Activated gamma-delta T cell treated with anti-CD3 and anti-CD28 coated beads, Interleukin-2, amount 50 U/mL, for 16 hours (primary cell): ENCODE measurements at places on chromosomes 1 and 21.

DNA sequence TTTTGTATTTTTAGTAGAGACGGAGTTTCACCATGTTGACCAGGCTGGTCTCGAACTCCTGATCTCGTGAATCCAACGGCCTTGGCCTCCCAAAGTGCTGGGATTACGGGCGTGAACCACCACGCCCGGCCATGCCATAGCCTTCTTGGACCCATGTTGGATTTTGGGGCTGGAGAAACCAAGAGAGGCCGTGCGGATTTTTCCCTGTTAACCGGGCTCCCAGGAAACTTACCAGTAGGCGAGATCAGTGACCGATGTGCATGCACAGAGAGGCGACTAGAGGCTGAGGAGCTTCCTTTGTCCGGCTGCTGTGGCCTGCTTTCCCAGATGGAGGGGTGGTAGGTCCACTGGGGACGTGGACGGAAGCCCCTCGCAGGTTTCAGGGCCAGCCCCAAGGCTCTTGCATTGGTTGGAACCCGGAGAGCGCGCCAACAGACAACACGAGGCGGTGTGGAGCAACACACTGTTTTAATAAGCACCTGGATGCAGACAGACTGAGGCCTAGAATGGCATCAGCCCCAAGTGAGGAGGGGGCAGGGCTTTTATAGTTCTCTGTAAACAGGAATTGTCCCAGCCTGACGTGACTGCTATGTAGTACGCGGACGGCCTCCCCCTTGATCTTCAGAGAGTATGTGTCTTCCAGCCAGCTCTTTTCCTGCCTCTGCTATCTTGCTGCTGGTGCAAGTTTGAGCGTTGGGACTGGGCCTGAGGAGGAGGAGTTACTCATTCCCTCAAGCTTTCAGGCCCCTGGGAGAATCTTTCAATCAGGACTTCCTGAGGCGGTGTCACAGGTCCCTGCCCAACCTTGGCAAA is at the start of gene ERVH48-1:
Gene ERVH48-1, minus strand, starts transcription at position 517 of the 813 bp plus-strand sequence. CDS start 6,624 bp downstream, outside the sequence.
- no peak for DNase-seq

DNA sequence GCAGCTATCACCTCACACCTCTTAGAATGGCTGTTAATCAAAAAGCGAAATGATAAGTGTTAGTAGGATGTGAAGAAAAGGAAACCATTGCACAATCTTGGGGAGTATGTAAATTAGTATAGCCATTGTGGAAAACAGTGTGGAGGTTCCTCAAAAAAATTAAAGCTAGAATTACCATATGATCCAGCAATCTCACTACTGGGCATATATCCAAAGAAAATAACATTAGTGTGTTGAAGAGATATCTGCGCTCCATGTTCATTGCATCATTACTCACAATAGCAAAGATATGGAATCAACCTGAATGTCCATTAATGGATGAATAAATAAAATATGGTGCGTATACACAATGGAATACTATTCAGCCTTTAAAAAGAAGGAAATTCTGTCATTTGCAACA is 68.9 kb downstream of the SNRPE start:
- no peak for DNase-seq

DNA sequence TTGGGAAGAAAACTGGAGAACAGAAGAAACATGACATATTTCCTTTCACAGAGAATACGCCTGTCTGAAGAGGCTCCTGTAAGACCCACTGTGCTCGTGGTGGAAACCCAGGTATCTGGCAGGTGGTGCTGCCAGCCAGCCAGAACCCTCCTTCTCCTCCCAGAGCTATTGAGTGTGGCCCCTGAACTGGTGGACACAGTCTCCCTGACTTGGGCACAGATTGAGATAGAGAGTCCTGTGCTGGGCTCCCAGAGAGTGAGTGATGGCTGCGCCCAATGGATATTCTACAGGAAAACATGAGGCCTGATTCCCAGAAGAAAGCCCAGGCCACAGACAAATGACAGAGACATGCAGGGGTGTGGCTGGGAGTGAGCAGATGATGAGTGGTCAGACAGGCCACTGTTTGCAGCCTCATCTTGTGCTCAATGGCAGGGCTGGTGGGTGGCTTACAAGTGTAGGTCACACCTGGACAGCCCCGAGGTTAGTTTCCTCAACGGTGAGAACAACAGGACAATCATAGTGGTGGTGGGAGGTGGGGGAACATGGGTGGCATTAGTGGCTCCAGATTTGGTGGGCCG is 127.9 kb downstream of the PTPRU start:
- no peak for DNase-seq

DNA sequence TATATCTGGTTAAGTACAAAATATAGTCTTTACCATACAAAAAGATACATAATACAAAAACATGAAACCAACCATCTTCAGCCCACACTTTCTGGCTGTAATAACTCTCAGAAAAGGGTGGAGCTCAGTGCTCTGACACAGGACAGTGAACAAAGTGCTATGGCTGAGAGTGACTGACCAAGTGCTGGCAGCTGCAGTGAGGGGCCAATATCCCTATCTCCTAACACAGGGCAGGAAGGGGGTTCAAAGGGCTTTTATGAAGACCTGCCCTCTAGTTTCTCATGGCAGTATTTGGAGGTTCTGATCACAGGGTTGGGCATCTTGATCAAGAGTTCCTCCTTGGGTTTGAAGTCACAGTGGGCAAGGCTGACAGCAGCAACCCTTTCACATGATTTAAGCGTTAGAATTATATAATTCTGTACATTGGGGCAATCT is 3.9 kb downstream of the TXNIP start:
- no peak for DNase-seq

DNA sequence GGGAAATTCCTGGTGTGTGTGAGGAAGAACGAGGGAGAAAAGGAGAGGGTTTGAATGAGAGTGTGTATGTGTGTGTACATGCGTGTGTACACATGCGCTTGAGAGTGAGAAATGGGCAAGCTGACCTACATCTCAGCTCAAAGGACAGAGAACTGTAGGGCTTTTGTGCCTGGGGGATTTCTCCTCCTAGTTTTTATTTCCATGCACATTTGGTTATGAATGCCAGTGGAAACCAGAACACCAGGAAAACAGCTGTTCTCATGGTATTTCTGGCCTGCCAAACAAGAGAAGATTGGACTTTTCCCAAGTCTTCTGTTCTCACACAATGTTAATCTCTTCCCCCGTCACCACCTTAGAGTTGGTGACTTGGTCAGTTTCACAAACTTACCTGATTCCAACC is 45.2 kb downstream of the SLC44A3 start:
- no peak for DNase-seq

DNA sequence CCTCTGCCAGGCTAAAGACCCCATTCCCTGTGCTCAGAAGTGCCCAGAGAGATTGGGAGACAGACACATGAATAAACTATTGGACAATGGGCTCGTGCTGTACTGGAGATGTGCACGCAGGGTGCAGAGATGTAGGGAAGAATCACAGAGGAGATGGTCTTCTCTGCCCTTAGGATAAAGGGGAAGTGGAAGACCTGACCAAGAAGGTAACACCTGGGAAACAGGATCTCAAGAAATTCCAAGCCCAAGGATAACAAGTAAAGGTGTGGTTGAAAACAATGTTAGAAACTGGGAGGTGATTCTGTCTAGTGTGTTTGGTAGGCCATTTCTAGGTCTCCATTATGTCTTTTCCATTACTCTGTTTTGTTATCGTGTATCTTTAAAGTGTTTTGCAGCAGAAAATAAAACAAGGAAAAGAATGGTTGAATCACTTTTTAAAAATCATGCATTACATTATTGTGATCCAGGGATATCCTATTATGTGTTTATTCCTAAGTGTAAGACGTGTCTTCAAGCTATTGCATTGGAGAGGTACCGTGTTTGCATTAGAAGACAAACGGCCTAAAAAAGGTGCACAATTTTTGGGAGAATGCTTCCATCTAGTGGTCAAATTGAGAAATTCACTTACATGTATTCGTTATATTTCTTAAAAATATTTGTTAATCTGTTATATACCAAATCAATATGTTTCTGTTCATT is 40.8 kb upstream of the KCTD3 start:
- no peak for DNase-seq

- DNase-seq, result no peak
Measured at GRCh38 chr1:108089477-108089876, 110.7 kb downstream of the SLC25A24 start.

- no peak for DNase-seq
Measured at GRCh38 chr1:68280286-68280685, 48.0 kb upstream of the WLS start.

- no peak for DNase-seq
Measured at GRCh38 chr1:73499671-73500070, 698.3 kb downstream of the LRRIQ3 start.

DNA sequence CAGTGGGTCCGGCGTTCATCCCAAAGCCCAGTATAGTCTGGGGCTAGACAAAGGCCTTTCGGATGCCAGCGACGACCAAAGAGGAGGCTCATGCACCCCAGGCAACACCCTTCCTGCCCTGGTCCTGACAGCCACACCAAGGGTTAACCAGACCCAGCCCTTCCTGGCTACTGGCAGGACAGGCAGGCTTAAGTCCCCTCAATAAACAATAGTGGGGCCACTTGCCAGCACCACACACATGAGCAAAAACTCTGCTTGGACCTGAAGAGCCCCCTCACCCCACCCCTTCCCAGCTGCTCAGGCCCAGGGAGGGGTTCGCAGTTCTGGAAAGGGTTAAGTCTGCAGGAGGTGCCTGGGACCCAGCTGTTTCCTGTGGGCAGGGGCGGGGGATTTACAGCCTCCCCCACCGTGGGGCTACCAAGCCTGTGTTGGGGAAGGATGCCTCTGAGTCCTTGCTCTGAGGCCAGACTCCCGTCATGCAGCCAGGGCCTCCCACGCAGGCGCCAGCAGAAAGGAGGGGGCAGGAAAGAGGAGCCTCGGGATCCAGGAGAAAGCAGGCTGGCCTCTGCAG is 18.2 kb downstream of the PHLDA3 start:
- no peak for DNase-seq

- no peak for DNase-seq
Measured at GRCh38 chr1:47438165-47439016, 547 bp downstream of the FOXD2 start.

DNA sequence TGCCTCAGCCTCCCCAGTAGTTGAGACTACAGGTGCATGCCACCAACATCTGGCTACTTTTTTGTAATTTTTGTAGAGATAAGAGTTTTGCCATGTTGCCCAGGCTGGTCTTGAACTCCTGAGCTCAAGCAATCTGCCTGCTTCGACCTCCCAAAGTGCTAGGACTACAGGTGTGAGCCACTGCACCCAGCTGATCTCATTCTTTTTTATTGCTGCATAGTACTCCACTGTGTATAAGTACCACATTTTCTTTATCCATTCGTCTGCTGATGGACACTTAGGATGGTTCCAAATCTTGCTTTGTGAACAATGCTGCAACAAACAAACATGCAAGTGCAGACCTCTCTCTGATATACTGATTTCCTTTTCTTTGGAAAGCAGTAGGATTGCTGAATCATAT is 59.5 kb downstream of the UROD start:
- DNase-seq, result no peak
